Neural crest cell (in vitro differentiated cells): ENCODE measurements at places on chromosomes 5 and 9. TPM values are rescaled to one million over a fixed set of nuclear protein-coding genes. Genes with fewer than 3 reads are reported as not detected.
A peak's percentile ranks its signal among the peaks of the same experiment; 100 is the strongest.

DNA sequence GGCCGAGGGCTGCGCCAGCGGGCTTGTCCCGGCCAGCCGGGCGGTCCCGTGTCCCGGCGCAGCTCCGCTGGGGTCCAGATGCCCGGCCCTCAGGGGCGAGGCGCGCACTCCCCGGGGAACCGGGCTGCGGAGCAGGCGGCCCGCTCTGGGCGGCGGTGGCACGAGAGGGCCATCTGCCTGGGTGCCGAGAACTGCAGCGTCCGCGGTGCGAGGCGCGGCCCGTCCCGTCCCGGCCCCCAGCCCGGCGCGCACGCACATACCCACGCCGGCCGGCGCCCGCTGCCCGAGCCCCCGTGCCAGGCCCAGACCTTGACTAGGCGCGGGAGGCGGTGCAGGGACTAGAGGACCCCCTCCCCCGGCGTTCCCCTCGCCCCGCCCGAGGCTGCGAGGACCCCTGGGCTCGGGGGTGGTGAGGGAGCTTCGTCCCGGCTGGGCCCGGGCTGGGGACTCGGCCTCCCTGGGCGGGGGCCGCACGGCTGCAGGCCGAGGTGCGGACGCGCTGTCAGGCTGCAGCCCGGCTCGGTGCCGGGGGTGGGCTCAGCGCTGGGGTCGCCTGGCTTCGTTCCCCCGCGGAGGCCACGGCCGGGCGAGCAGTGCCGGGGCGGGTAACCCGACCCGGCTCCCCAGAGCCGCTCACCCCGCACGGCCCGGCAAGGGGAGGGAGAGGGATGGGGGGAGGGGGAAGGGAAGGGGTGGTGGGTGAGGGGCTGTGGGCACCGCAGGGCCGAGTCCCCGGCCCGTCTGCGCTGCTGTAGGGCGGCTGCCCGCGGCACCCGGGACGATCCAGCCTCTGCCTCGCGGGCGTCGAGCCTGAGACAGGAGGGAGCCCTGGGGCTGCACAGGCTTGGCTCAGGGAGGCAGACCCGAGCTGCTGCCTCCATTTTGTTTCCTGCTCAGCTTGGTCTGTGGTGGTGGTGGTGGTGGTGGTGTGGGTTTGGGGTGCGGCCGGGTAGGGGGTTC, 1.2 kb upstream of the NSD1 start:
- peak; percentile 34 for DNase-seq
- peaks cover 28% of the 10 kb centered on the region for H3K4me1 ChIP-seq
- peak overlapping the region; percentile 34 for H3K4me3 ChIP-seq
- peaks cover 11% of the 10 kb centered on the region for H3K36me3 ChIP-seq
- no peak overlapping the region for H3K27ac ChIP-seq
- H3K27me3 ChIP-seq = peaks cover 7% of the 10 kb centered on the region

Gene PGM5
- total RNA-seq = 0.16 and 0.43 TPM in 2 replicates

GRCh38 chr9:131263701-131264100, 12.6 kb downstream of the FAM78A start:
- no peaks in the 10 kb centered on the region for H3K36me3 ChIP-seq
- peaks cover 4% of the 10 kb centered on the region for H3K4me1 ChIP-seq
- no peak overlapping the region for H3K4me3 ChIP-seq
- H3K27ac ChIP-seq = no peak overlapping the region

GRCh38 chr5:168327994-168328393, 36.5 kb downstream of the WWC1 start:
- H3K27me3 ChIP-seq = peaks cover 4% of the 10 kb centered on the region
- no peak overlapping the region for H3K27ac ChIP-seq
- H3K4me1 ChIP-seq = peaks cover 3% of the 10 kb centered on the region
- no peaks in the 10 kb centered on the region for H3K36me3 ChIP-seq

GRCh38 chr5:168341178-168341577, 49.7 kb downstream of the WWC1 start:
- H3K27me3 ChIP-seq = no peaks in the 10 kb centered on the region
- peaks cover 3% of the 10 kb centered on the region for H3K36me3 ChIP-seq
- no peak overlapping the region for H3K27ac ChIP-seq
- no peak for DNase-seq

DNA sequence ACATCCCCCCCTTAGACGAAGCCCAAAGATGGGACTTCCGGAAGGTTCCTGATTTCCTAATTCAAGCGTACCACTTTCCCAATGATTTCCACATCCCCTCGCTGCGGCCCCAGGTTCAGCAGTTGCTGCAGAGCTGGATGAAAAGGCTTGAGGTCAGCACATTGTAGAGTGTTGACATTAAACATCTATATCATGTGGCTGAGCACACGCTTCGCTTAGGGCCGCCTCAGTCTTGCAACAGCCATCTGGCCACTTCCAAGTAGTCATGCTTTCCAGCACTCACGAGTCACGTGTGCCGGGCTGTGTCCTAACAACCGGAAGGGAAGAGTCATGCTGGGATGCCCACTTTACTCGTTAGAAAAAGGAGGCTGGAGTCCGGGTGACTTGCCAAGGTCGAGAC, 340.6 kb upstream of the IRX4 start:
- peaks cover 21% of the 10 kb centered on the region for H3K27me3 ChIP-seq
- peaks cover 20% of the 10 kb centered on the region for H3K4me1 ChIP-seq
- DNase-seq = no peak
- H3K4me3 ChIP-seq = no peak overlapping the region
- no peaks in the 10 kb centered on the region for H3K36me3 ChIP-seq
- H3K27ac ChIP-seq = no peak overlapping the region

- no peaks in the 10 kb centered on the region for H3K36me3 ChIP-seq
- peak; percentile 58 for DNase-seq
- H3K27ac ChIP-seq = no peak overlapping the region
- no peaks in the 10 kb centered on the region for H3K27me3 ChIP-seq
- H3K4me3 ChIP-seq = no peak overlapping the region
Measured at GRCh38 chr9:18208166-18209059, 265.5 kb upstream of the ADAMTSL1 start.

DNA sequence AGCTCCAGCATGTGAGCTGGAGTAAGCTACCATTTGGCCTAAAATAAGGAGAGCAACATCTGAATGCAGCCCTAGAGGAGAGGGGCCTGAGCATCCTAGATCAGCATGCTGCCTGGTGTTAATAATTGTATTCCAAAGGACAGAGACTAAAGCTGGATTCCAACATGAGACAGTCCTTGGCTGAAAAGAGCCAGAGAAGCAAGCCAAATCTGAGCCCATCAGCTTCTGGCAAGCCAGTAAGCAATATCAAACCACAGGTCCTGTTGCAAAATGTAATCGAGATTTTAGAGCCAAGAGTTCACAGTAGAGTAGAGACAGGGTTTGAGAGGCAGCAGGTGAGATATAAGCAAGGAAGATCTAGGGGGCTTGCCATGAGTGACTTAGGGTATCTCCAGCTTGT, 42.3 kb upstream of the DMAC1 start:
- no peaks in the 10 kb centered on the region for H3K27me3 ChIP-seq
- H3K36me3 ChIP-seq = no peaks in the 10 kb centered on the region

Gene SPATA31E1
- 0.16 and 0.21 TPM in 2 replicates for total RNA-seq

Gene ZDHHC11B
- total RNA-seq = 3.0 and 3.5 TPM in 2 replicates

Gene NSUN2
- 75.0 and 76.9 TPM in 2 replicates for total RNA-seq

GRCh38 chr9:138101444-138102234, 224.1 kb downstream of the CACNA1B start:
- peaks cover 4% of the 10 kb centered on the region for H3K4me1 ChIP-seq
- no peak overlapping the region for H3K4me3 ChIP-seq
- H3K36me3 ChIP-seq = no peaks in the 10 kb centered on the region
- H3K27ac ChIP-seq = no peak overlapping the region
- H3K27me3 ChIP-seq = no peaks in the 10 kb centered on the region
- DNase-seq = no peak

DNA sequence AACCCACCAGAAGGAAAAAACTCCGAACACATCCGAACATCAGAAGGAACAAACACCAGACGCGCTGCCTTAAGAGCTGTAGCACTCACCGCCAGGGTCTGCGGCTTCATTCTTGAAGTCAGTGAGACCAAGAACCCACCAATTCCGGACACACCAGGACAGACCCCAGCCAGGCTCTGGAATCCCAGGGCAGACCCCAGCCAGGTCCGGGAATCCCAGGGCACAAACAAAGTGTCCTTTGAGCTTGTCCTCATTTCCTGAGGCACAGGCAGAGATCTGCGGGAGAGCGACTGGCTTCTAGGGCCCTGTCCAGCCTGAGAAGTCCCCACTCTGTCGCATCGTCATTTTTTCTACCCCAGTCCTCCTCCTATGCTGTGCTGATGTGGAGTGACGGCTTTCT, 461.1 kb downstream of the ACTL7B start:
- no peaks in the 10 kb centered on the region for H3K27me3 ChIP-seq
- H3K36me3 ChIP-seq = no peaks in the 10 kb centered on the region
- no peaks in the 10 kb centered on the region for H3K4me1 ChIP-seq
- H3K27ac ChIP-seq = peak overlapping the region; percentile 75
- H3K4me3 ChIP-seq = no peak overlapping the region

DNA sequence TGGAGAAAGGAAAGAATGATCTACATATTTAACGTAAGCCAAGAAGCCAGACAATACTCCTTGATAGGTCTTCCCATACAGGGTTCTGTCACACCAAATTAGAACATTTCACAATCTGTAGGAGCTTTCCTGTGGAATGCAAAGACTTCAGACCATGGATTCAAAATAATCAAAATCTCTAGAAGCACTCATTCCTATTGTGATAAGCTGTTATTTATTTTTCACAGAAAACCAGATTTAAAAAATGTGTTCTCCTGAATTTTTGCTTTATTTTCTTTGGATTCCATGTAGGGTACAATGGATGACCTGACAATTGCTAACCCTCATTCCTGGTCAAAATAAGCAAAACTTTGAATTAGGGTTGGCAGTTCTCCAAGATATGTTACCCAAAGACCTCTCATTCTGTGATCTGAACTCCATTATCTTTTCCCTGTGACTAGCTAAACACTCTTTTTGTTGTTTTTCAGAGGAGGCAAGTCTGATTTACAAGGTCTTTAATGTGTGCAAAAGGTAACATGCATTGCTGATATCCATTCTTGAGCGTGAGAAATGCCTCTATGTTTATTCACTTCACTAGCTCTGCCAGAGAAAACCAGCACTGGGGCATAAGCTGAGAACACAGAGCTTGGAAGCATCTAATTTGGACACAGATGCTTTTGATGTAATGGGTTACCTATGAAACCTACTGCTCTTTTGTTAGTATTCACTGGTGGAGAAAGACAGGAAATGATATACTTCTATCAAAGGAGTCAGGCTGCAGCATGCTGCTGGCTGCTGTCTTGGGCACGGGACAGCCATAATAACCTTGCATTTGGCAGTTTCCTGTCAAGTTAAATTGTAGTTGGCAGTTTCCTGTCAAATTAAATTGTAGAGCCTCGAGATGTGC, 31.4 kb downstream of the ACTBL2 start:
- peaks cover 7% of the 10 kb centered on the region for H3K36me3 ChIP-seq
- no peak overlapping the region for H3K27ac ChIP-seq
- no peaks in the 10 kb centered on the region for H3K27me3 ChIP-seq
- H3K4me3 ChIP-seq = no peak overlapping the region
- no peak for DNase-seq
- H3K4me1 ChIP-seq = peaks cover 46% of the 10 kb centered on the region

Gene PCDHA10
- total RNA-seq = 7.3 and 7.4 TPM in 2 replicates

DNA sequence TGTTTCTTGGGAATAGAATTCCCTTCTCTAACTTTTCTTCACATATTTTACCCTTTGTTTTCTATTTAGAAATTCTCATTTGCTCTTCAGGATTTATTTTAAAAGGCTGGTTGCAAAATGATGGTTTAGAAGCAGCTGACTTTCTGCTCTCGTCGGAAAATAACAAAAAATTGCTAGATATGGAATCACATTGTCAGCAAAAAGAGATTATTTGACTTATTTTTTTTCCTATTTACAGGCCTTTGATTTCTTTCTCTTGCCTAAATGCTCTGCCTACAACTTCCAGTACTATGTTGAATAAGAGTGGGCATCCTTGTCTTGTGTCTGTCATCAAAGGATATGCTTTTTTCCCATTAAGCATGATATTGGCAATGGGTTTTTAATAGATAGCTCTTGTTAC, 1619.1 kb upstream of the ACO1 start:
- no peaks in the 10 kb centered on the region for H3K27me3 ChIP-seq
- no peaks in the 10 kb centered on the region for H3K36me3 ChIP-seq
- H3K4me1 ChIP-seq = no peaks in the 10 kb centered on the region

DNA sequence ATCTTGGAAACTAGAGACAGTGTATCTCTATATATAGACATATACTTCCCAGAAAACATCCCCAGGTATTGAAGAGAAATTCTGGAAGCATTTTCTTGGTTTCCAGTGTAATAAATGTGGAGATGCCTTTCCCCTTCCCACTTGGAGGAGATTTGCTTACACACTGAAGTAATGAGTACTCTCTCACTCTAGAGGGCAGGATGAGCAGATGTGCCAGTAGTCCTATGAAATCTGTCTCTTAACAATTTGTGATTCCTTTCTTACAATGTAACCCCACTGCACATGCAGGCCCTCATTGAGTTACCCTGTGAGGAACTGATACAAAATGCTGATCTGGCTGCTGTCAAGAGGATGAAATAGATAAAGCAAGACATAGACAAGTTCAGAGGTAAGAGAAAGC, 567.2 kb downstream of the SLCO4C1 start:
- no peaks in the 10 kb centered on the region for H3K4me1 ChIP-seq

DNA sequence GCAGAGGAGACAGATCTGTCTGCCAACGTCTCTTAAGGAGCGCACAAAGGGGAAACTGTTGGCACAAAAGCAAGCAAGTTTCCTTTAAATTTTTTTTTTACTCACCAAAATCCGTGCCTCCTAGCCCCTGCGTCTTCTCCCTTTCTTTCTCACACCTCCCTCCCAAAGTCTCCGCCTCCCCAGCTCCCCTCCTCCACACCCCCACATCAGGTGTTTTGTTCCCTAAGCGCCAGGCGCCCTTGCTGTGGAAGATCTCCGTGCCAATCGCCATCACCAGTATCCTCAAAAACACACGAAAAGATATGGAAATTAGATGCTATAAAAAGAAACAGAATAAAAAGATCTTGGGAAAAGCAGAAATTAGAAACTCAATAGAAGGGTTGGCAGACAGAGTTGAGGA, 87.6 kb downstream of the DRD1 start:
- no peaks in the 10 kb centered on the region for H3K4me1 ChIP-seq
- no peak for DNase-seq
- no peak overlapping the region for H3K4me3 ChIP-seq
- H3K27me3 ChIP-seq = peaks cover 26% of the 10 kb centered on the region
- H3K36me3 ChIP-seq = no peaks in the 10 kb centered on the region

- no peaks in the 10 kb centered on the region for H3K4me1 ChIP-seq
- no peak for DNase-seq
- H3K4me3 ChIP-seq = no peak overlapping the region
- H3K27ac ChIP-seq = no peak overlapping the region
Measured at GRCh38 chr9:25442526-25442925, 235.7 kb downstream of the TUSC1 start.

Gene SPAG8
- 1.4 TPM in 2 replicates for total RNA-seq

Gene TMEM252
- not detected in 2 replicates for total RNA-seq

Gene NUTM2F
- total RNA-seq = 0.09 TPM in 1 of 2 replicates, not detected in the other

- peaks cover 96% of the 10 kb centered on the region for H3K27me3 ChIP-seq
- H3K4me1 ChIP-seq = peaks cover 6% of the 10 kb centered on the region
- H3K36me3 ChIP-seq = no peaks in the 10 kb centered on the region
- H3K4me3 ChIP-seq = no peak overlapping the region
- DNase-seq = no peak
- no peak overlapping the region for H3K27ac ChIP-seq
Measured at GRCh38 chr5:135195270-135195608, 161.2 kb upstream of the PITX1 start.
